ENCODE measurements at places on chromosomes 6 and 20.

DNA sequence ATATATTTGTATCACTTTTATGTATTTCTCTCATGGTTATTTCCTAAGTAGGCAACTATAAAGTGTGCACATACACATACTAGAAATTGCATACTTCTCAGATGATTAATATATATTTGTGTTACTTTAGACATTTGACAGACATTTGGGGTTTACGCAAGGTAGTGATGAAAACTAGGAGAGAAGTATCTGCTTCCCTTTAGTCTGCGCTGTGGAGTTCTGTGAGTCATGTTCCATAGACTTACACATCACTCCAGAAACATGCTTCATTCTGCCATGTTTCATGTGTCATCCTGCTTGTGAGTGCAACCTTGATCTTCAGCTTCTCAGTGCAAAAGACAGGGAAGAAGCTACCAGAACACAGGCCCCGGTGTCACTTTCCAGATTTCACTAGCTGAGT lies 200.7 kb upstream of the BMP2 start:
- no peak for DNase-seq

DNA sequence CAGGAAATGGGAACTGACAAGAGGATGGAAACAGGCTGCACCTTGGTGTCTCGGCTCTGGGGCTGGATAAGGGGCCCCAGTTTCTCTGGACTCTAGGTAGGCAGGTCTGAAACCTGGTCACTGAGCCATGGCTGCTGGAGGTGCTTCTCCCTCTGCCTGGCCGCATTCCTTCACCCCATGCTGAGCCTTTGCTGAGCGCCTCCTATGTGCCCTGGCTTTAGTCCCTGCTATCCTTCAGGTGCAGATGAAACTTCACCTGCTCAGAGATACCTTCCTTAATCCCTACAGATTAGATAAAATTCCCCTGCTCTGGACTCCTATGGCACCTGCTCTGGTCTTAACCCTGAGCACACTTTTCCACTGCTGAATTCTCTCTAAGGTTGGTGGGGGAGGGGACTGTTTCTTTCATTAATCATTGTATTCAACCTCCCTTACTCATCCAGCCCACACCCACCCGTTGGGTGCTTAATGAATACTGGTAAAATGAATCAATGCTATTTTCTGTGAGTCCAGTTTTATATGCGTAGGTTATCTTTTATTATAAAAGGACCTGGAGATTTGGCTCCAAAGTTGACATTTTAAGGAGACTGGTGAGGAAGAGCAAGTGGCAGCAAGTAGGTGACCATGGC lies 19.3 kb downstream of the MYLK4 start:
- DNase-seq = no peak

DNA sequence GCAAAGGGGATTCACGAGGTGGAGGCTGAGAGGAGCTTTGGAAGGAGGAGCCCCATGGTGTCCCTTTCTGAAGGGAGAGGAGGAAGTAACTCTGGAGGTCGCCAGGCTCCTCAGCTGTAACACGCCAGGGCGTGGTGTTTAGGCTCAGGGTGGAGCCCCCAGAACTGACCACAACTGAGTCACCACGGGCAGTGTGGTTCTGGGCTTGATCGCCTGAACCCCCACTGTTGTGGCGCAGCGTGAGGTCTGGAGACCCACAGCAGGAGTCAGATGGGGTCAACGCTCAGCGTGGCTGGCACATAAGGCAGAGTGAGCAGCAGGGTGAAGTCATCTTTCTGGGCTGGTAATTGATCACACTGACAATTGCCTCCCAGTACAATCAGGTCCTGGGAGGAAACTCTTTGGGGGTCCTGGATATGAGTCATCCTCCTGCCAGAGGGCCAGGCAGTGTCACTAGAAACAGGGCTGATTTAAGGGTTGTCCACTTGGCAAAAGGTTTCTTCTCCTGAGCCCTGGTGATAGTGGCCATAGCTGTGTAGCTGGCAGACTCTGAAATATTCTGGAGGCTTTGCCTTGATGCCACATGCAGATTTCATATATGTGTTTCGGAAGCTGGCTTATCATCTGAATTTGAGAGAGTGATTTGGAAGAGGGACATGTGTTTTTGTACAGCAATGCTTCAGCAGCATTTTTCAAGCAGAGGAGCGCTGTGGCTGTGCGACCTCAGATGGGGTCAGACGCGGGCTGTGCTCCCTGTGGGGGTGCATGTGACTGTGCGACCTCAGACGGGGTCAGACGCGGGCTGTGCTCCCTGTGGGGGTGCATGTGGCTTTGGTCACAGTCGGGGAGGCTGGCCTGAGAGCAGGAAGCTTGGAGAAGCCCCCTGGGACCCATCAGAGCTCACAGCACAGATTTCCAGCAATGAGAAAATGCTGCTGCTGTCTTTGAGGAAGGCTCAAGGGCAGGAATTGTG lies 50.0 kb downstream of the SYNJ2 start:
- DNase-seq = no peak

- no peak for DNase-seq
These were observed 110.3 kb upstream of the BTN3A2 start for GRCh38 chr6:26254724-26255123.

DNA sequence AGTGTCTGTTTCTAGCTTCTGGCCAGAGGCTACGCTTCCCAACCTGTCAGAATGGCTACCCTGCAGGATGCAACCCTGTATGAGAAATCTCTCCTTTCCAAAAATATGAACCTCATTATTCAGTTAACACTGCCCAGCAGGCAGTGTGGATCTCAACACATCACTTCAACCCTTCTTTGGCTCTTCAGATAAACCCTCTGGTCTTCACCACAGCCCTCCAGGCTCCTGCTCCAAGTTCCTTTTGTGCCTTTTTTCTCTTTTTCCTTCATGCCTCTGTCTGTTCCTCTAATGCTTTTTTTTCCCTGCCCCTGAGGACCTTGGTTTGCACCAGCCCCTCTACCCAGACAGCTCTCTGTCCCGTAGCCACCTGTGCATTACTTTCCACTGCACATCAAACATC lies 207.4 kb downstream of the MYLK4 start:
- DNase-seq = no peak

- no peak for DNase-seq
These were observed 53.6 kb upstream of the MBOAT1 start for GRCh38 chr6:20265842-20266241.

DNA sequence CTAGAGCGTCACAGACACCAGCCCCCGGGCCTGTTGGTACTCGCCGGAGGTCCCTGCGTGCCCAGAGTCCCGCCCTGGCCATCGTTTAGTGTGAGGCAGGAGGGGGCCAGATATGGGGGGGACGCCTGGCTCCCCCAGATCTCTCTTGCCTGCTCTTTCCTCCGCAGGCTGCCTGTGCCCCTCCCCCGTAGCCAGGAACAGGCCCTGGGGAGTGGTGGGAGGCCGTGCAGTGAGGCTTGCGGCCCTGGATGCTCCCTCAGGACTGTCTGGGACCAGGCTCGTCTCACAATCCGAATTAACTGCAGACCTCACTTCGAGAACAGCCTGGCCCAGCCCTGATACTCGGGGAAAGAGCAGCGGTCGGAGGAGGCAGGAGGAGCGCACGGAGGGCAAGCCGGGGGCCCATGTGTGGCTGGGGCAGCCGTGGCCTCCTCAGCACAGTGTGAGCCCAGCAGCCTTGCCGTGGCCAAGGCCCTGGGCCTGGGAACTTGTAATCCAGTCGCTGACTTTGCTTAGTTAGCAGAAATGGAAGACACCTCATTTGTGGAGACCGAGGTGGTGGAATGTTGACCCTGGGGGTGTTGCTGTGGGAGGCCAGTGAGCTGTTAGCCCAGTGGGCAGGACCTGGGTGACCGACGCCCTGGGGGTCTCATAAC lies 28.7 kb downstream of the FRMD1 start:
- DNase-seq = no peak

GRCh38 chr20:39004508-39004907 lies 42.4 kb downstream of the DHX35 start:
- no peak for DNase-seq

- DNase-seq = no peak
These were observed 36.8 kb downstream of the YTHDF1 start for GRCh38 chr20:63178889-63179686.

DNA sequence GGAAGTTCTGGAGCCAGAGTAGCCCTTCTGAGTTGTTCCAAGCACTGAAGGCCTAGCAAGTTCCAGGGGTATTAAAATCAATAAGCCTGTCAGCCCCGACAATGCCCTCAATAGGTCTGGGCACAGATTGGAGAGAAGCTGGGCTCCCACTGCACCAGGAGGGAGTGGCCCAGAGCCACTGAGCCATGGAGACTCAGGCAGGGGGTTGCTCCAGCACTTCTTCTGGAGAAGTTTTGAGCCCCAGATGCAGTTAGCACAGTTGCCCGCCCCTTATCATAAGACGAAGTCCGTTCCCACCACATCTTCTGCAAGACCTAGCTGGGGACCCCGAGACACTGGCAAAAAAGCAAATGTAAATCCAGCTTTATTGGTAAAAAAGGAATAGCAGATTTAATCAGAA lies 13.0 kb downstream of the DEFB132 start:
- DNase-seq = no peak

GRCh38 chr6:140303218-140303949 lies 928.9 kb upstream of the CITED2 start:
- DNase-seq = no peak

DNA sequence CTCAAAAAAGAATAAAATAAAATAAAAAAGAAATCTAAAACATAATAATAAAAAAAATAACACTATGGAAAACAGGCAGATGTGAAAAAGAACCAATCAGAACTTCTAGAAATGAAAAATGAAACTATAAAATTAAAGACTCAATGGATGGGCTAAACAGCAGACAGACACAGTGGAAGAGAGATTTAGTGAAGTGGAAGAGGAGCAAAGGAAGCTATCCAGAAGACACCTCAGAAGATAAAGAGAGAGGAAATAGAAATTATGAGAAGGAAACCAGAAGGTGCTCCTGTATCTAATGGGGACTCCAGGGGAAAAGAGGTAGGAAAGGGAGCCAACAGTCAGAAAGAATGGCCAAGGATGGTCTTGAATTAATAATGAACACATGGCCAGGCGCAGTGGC lies 18.5 kb downstream of the LAMA5 start:
- DNase-seq = no peak

DNA sequence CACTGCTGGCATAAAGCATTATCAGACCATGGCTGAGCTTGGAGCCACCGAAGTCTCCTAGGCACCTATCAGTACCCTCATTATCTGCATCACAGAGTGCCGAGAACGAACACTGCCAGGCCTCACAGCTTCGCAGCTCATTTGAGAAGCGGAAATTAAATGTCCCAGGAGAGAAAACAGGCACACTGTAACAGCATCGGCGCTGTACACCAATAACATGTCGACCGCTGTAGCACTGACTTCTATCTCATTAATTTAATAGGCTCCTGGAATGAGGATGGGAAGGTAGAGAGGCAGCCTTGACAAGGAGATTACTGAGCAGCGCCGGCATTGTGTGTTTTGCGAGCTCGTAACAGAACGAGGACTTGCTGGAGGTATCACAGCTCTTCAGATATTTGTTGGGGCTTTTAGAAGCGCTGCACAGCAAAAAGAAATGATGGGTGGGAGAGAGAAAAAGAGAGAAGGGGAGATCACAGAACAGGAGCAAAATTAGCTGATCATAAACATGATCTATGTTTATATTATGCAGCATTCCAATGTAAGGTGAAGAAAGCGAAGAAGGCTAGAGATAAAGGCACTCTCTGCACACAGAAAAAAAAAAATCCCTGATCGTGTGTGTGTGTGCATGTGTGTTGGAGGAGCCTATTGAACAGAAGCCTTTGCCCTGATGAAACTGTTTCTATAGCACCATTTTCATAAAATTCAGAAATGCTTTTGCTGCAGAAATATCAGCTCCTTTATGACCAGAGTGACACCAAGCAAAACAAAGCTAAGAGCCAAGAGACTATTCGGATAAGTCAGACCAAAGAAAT lies 29.2 kb downstream of the ID4 start:
- DNase-seq = no peak

GRCh38 chr20:32018269-32019155 lies 8.3 kb downstream of the CCM2L start:
- DNase-seq = no peak

- DNase-seq = no peak
These were observed 255.7 kb downstream of the PRKN start for GRCh38 chr6:162471842-162472241.

GRCh38 chr20:21609221-21609620 lies 95.4 kb upstream of the NKX2-2 start:
- DNase-seq = no peak

GRCh38 chr20:63130658-63131577 lies 85.0 kb downstream of the YTHDF1 start:
- no peak for DNase-seq

GRCh38 chr6:144493035-144493910 lies 208.1 kb downstream of the UTRN start:
- DNase-seq = no peak

DNA sequence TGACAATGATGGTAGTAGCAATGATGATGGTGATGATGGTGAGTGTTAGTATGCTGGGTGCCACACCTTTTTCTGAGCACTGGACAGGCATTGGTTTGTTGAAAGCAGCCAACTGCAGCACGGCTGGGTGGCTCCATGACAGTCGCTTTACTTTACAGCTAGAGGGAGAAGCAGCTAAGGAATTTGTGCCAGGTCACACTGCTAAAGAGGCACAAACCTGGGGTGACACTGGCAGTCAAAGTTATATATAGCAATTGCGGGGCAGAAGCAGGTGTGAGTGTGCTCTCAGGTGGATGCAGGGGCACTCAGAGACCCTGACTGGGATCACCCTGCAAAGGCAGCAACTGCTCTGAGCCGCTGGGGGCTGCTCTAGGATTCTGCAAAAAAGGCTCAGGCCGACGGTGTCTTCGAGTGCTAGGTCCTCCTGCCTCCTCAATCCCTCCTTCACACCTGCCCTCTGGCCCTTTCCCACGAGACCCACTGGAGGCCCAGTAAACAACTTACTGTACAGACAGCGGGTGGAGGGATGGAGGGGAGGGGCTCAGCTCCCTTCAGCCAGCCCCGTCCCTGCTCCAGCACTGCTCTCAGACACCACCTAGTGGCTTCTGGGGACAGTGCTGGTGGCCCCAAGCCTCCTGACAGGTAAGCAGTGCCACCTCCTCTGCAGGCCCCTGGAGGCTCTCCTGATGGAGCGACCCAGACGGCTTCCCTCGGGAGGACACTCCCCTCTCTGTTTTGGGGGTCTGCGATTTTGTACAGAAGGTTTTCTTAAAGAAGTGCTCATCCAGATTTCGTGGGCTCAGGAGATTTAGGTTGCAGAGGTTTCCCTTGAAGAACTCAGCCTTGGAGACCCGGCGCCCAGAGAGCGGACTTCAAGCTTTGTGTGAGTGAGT lies 4.4 kb upstream of the RPS21 start:
- no peak for DNase-seq

GRCh38 chr20:23974966-23975365 lies 13.6 kb downstream of the GGTLC1 start:
- DNase-seq = no peak

GRCh38 chr6:148146717-148147462 lies 195.7 kb upstream of the SASH1 start:
- no peak for DNase-seq

GRCh38 chr6:1094306-1094705 lies 217.6 kb upstream of the FOXQ1 start:
- no peak for DNase-seq

GRCh38 chr20:46211331-46211722 lies 93.2 kb downstream of the CD40 start:
- no peak for DNase-seq

GRCh38 chr6:71599359-71599758 lies 287.0 kb upstream of the RIMS1 start:
- no peak for DNase-seq

Data from epithelial cell of proximal tubule (primary cell).